ENCODE measurements at places on chromosomes 3 and 15.

- DNase-seq = no peak
Observed at GRCh38 chr3:11161666-11162065, 7.4 kb downstream of the HRH1 start.

DNA sequence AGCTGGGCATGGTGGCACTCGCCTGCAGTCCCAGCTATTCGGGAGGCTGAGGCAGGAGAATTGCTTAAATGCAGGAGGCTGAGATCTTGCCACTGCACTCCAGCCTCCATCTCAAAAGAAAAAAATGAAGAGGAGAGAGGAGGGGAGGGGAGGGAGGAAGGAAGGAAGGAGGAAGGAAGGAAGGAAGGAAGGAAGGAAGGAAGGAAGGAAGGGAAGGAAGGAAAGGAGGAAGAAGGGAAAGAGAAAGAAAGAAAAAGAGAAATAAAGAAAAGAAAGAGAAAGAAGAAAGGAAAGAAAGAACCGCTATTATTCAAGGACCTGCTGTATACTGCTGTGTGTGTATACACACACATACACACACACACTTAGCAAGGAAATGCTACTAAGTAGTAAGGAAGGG, 35.6 kb upstream of the DYNC1LI1 start:
- no peak for DNase-seq

DNA sequence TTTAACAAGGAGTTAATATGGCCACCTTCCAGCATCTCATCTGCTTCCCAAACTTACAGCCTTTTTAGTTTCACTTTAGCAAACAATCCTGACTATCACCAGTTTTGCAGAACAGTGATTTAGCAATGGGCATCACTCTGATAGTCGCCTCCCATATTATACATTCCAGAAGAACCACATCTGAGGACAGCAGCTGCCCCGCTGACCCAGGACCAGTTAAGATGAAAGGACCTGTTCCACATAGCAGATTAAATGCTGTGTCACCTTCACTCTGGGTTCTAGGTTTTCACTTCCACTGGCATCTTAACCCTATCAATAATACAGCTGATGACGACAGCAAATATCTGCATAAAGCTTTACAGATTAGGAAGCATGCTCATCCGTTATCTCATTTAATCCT, 99.8 kb downstream of the TRIM69 start:
- no peak for DNase-seq

- DNase-seq = no peak
Observed at GRCh38 chr3:51384055-51384725, 901 bp upstream of the MANF start.

- no peak for DNase-seq
Observed at GRCh38 chr3:60906283-60906682, 345.0 kb downstream of the FHIT start.

DNA sequence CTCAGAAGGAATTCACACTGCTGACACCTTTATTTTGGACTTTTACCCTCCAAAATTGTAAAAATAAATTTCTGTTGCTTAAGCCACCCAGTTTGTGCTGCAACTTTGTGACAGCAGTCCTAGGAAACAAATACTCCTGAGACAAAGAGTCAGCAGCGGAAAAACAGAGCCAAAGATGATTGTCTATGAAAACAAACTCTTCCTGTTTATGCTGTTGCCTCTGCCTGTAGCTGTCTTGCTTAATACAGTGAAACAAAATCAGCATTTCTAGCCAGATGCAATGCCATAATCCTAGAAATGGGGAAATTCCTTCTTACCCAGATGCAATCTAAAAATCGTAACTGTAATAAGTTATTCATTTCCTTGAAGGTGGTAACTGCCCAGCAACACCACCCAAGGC, 387.5 kb upstream of the ATP11B start:
- DNase-seq = no peak

DNA sequence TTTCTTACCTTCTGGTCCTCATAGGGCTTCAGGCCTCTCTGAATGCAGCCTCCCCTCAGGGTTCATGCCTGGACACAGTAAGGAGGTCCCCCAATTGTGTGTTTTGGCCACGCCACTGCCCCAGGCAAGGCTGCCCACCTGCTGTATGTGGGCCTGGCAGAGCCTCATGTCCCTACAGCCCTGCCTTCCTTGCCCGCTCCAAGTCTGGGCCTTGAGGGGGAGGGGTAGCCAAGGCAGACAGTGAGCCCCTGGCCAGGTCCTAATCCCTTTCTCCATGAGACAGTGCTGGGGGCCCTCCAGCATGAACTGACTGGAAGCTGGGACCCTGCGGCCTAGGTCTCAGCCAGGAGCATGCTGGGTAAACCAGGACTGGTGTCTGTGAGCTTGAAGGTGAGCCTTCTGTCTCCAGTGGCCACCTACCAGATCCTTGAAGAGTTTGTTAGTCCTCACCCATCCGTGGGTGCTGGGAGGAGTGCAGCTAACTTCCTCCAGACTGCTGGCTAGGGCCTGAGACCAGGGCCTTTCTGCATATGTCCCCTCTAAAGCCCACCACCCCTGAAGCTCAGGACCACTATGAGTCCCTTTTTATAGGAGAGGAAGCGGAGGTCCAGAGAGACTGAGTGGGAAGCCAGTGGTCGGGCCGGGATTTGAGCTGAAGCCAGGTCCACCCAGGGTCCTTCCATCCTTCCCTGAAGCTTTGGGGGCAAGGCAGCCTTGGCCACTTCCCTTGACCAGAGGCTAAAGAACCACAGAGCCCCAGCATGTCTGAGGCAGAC, 8.7 kb downstream of the ZBTB47 start:
- DNase-seq = no peak
